Cardiac muscle cell (in vitro differentiated cells and primary cell): ENCODE measurements at places on chromosomes 1 and 21.

DNA sequence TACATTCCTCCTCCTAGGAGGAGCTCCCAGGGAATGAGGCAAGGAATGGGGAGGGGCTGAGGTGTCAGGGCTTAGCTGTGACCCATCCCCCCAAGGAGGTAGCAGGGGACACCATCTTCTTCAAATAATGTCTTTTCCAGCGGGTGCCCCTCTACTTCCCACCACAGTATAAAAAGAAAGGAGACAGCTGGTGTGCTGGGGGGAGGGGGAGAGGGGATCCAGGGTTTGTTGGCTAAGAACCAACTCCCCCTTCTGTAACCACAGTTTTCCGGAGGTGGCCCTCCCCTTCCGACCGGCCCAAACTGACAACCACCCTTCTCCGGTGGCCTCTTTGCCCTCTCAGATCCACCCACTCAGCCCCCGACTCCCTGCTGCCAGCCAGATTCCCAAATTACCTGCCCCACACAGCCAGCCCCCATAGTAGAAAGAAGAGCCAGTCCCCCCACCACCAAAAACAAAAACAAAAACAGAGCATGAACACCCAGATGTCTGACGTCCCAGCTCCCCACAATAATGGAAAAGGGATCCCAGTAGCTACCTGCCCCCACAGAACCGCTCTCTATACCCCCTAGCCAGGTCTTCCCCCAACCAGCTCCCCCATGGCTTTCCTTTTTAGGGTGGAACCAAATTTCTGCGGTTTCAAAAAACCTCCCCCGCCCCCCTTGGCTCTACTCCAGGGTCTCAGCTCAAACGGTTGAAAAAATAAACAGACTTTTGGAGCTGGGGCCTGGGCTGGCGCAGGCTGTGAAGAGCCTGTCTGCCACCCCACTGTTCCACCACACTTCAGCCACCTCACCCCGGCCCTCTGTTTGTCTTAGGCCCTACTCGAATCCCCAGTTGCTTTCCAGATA lies 2.1 kb downstream of the ARHGEF2 start:
- no peak for DNase-seq

GRCh38 chr1:92274939-92275338 lies 23.8 kb downstream of the GLMN start:
- DNase-seq, result no peak

- no peak for DNase-seq
Observed at GRCh38 chr1:234489698-234490077, 10.7 kb upstream of the TARBP1 start.

DNA sequence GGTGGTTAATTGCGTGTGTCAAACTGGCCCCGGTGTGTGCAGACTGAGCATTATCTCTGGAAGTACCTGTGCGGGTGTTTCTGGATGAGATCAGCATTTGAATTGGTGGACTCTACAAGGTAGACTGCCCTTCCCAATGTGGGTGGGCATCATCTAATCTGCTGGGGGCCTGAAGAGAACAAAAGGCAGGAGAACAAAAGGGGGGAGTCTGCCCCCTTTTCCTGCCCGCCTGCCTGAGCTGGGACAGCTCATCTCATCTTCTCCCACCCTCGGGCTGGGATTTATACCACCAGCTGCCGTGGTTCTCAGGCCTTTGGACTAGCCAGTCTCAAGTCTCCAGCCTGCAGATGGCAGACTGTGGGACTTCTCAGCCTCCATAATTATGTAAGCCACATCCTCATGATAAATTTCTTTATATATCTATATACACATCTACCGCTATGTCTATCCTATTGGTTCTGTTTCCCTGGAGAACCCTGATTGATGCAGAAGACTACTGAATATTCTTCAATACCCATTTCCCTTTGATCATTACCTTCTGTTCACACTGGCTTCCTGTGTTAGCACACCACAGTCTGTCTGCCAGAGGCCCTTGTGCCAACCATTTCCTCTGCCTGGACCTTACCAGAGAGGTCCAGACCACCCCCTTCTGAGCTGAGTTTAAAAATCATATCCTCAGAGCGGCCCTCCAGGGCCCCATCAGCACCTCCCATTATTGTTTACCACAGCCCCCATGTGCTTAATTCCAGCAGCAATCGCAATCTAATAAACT lies 25.2 kb downstream of the RCAN1 start:
- DNase-seq, result no peak

- peak; percentile 66 for DNase-seq
Observed at GRCh38 chr1:175267716-175268416, 75.3 kb upstream of the KIAA0040 start.

DNA sequence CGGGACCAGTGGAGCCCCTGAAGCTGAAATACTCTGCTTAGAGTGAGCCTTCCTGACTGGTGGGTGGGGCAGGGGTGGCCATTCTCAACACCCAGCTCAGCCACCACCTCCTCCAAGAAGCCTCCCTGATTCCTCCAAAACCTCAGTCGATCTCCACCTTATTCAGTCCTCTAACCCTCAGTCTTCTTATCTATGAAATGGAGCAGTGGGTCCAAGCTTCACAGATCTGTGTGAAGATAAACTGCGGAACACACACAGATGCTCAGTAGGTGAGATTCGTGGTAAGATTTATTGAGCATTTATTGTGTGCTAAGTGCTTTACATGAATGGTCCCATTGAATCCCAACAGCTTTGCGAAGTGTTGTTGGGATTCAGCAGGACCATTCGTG lies 93.1 kb upstream of the RUNX3 start:
- DNase-seq, result no peak
